T1000 (cell line): ENCODE measurements at places on chromosomes 11 and 22.

DNA sequence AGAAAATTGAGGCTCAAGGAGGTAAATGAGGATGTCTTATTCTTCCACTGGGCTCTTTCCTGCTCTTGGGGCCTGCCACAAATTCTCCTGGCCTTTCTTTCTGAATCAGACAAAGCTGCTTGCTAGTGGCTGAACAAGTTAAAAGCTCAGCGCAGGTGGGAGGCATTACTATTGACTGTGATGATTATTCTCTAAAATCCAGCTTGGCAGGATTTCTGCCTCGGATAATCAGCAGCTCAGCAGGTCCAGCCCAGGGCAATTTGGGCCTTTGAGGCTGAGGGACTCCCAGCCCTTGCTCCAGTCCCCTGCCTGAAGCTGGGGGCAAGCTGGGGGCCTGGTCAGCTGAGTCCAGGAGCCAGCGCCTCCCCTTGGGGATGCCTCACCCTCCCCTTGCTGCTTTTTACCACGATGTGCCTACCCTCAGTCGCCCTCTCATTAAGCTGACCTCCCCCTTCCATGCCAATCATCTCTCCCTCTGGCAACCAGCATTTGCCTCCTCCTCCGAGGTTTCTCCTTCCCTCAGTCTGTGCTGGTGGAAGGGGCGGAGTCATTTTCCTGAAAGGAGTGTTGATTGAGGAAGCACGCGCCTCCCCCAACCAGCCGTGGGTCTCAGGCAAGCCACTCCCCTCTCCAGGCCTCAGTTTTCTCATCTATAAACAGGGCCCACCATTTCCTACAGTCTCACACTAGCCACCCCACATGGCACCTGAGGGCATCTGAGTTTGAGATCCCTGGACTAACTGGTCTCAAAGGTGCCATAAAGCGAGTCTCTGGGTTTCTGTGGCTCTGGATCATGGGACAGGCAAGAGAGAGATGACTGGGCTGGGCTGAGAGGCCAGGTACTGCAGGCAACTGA is 60.6 kb upstream of the PRDM11 start:
- no peak for DNase-seq

- DNase-seq: no peak
Measured at GRCh38 chr22:42959576-42960509, 55.1 kb downstream of the PACSIN2 start.

DNA sequence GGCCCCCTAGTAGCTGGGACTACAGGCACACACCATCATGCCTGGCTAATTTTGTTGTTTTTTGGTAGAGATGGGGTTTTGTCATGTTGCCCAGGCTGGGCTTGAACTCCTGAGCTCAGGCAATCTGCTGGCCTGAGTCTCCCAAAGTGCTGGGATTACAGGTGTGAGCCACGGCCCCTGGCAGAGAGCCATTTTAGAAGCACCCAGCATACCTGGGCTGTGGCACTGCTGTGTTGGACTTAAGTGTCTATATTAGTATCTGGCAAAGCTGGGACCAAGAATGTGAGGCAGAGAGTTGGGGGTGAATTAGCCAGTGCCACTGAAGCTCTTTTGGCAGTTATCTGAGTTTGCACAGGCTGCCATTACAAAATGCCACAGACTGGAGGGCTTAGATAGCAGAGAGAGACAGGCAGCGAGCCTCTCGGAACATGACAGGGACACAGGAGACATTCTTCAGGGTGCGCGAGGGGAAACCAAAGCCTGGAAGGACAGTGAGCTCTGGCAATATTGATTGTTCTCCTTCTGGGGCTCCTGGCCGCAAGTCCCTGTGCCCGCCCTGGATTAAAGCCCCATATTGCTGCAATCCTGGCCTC is 87.7 kb upstream of the ALX4 start:
- DNase-seq: no peak

GRCh38 chr11:60377401-60378136 is 763 bp upstream of the MS4A7 start:
- no peak for DNase-seq

DNA sequence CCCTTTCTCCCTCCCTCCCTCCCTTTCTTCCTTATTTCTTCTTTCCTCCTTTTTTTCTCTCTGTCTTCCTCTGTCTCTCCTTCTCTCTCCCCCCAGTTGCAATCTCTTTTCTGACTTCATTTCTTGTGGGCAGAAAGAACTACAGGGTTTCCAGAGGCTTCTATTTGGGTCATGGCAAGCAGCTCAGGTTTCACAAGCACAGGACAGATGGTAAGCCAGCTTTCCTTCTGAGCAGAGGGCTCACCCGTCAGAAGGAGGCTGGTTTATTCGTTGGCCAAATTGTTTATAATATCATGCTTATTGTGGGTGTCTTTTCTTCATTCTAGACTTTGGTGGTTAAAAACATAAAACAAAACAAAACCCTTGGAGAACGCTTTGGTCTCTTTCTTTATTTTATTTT is 58.9 kb upstream of the CLMP start:
- no peak for DNase-seq

DNA sequence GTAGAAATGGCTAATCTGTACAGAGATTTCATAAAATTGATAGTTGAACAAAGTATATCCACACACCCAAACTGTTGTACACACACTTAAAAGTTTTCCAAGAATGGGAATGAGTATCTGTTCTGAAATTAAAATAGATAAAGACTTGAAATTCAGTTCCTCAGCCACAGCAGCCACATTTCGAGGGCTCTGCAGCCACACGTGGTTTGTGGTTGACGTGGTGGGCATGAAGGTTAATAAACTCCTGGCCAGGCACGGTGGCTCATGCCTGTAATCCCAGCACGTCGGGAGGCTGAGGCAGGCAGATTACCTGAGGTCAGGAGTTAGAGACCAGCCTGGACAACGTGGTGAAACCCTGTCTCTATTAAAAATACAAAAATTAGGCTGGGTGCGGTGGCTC is 24.0 kb downstream of the TPST2 start:
- DNase-seq: no peak

DNA sequence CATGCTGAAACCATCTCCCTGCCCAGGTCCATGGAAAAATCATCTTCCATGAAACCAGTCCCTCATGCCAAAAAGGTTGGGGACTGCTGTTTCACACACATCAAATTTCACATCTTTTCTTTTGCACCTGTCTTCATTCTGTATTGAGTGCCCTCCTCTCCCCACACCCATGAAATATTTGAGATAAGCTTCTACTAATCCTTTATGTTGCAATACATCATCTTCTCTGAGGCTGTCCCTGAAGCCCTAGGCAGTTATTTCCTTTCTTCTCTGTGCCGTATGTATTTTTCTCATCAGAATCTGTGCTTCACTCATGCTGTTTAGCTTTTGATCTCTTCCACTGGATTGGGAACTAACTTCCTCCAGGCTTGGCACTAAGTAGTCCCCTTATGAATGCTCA is 40.0 kb upstream of the RRM1 start:
- DNase-seq: no peak

- peak; percentile 24 for DNase-seq
Measured at GRCh38 chr22:37337204-37337943, 55.1 kb downstream of the CYTH4 start.

GRCh38 chr11:59289356-59290181 is 69.1 kb upstream of the OR5AN1 start:
- no peak for DNase-seq

DNA sequence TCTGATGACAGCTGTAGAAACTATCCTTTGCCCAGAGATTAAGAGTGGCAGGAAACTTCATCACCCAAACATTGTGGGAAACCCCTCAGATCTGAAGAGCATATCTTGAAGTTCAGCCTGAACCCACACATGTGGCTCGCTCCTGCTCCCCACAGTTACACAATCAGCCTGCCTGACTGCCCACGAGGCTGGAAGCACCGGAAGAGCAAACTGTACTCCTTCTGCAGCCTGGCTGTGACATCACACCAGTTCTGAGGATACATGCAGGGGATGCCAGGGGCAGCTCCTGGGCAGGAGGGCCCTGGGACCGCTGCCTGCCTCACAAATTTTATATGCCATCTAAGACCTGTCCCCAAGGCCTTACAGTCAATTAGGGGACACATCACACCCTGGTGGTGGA is 444.4 kb downstream of the BUD13 start:
- DNase-seq: no peak

DNA sequence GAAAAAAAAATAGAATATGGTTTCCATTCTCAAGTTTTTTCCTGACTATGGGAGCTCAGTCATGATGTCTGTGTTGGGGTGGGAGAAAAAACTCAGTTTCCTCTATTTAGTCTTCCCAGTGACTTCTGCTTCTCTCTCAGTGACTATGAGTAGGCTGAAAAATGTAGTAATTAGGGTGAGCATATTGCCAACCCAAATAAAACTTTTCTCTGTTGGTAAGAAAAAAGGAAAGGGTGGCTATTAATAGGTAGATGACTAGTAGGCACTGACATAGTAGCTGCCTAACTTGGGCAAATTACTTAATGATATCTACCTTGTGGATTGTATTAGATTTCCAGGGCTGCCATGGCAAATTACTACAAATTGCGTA is 34.2 kb upstream of the BIRC3 start:
- no peak for DNase-seq

DNA sequence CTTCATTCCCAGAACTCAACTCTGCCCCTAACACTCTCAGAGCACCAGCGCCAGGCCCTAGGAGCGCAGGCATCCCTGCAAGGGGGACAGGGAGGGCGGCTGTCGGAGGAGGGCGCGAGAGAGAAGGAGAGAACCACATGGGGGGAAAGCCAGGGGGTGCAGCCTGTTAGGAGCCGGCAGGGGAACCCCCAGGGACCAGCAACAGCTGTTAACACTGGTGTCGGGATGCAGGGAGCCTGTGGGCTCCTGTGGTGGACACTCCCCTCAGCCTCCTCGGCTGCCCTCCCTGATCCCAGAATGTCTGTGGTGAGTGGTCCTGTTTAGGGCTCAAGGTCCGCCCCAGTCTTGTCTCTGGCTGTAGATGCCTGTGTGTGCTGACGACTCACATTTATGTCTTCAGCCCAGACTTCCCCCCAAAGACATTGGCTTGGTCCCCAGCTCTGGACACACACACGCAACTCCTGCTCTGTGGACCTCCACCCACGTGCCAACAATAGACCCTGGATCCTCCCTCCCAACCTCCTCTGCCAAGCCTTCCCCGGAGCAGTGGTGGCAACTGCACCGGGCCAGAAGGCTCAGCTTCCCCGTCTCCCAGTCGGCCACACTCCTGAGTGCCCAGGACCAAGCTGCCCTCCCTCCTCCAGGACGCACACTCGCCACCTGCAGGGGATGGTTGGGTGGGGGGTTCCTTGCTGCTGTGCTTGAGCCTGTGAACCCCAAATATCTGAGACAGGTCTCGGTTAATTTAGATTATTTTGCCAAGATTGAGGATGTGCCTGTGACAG is 817 bp upstream of the IFITM5 start:
- no peak for DNase-seq

GRCh38 chr11:111176603-111177002 is 68.9 kb upstream of the POU2AF2 start:
- no peak for DNase-seq

DNA sequence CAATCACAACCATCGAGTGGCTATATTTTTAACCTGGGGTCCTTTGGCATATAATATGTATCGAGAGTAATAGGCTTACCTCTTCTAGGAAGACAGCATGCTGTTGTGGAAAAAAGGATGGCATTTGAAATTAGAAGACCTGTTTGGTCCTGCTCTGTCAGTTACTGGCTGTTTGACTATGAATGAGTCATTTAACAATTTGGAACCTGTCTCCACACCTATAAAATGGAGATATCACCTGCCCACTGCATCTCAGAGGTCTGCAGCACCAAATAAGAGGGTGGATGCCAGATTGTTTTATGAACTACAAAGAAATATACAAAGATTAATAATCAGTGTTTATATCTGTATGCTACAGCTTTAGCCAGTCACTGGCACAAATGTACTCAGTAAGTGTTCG is 60.8 kb downstream of the SLC25A17 start:
- DNase-seq: no peak

- no peak for DNase-seq
Measured at GRCh38 chr11:71988050-71988449, 10.7 kb upstream of the IL18BP start.

DNA sequence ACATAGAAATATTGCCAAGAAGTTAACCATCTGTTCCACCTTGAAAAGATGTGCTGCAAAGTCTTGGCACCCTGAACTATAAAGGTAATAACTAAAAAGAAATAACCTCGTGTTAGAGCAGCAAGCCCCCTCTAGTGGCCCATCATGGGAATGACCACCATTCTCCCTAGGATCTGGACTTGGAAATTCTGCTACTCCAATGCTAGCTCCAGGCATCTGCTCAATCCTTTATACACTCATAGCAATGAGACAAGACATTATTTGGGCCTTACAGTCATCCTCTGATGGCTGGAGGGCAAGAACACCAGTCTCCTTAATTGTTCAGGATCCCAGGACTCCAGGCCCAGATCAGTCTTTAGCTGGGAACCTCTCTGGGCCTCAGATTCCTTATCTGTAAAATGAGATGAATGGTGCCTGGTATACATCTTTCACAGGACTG is 76.0 kb downstream of the CWC15 start:
- DNase-seq: no peak

DNA sequence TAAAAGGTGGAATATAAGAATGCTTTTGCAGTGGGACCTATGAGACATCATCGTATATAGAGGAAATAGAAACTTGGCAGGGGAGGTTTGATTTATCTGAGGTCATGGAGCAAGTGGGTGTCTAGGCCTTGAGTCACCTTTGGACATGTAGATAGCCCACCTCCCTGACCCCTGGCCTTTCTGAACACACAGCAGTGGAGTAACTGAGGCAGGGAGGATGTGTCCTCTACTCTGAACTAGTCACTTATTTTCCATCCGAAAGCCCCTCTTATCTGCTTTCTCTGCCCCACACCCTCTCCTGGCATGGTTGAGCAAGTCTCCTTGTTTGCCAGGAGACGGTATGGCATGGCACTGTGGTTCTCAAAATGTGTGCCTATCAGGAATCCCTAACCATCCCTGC is 7.9 kb downstream of the CD82 start:
- DNase-seq: no peak

GRCh38 chr22:50613291-50613981 is 12.8 kb downstream of the MAPK8IP2 start:
- DNase-seq: no peak

DNA sequence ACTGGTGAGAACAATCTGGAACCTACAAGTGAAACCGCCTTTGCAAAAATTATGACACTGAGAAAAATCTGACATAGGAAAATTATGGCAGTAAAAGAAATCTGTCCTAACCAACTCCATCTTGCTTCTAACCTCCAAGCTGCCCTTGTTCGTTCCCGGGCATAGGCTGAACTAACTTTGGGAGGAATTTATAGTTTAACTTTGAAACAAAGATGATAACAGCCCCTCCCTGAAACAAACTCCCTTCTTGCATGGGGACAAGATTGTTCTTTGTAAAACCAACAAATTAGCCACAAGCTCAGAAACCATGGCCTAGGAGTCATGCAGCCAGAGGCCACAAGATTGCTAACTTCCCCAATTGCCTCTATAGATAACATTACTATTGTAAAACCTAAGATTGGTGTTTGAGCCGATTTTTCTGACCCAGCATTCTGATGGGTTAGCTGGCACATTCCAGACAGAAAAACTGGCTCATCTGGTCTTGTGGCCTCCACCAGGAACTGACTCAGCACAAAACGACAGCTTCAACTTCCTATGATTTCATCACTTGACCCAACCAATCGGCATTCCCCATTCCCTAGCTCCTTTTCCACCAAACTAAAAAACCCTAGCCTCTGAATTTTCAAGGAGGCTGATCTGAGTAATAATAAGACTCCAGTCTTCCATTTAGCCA is 3.6 kb upstream of the CCDC81 start:
- DNase-seq: no peak

- DNase-seq: no peak
Measured at GRCh38 chr11:74459584-74459983, 7.8 kb downstream of the KCNE3 start.

- DNase-seq: no peak
Measured at GRCh38 chr11:92941676-92942571, 27.5 kb upstream of the MTNR1B start.
